ENCODE measurements at places on chromosomes 13 and 19. TPM values are rescaled to one million over a fixed set of nuclear protein-coding genes. Genes with fewer than 3 reads are reported as not detected.

GRCh38 chr19:23415561-23416191 is 20.4 kb upstream of the ZNF91 start:
- no peak for DNase-seq

GRCh38 chr19:35249848-35250711 is 1.3 kb downstream of the LSR start:
- DNase-seq = no peak

- no peak for DNase-seq
Observed at GRCh38 chr19:4152241-4152998, 1.0 kb upstream of the CREB3L3 start.

GRCh38 chr13:98535501-98536354 is 41.2 kb downstream of the STK24 start:
- DNase-seq = no peak

DNA sequence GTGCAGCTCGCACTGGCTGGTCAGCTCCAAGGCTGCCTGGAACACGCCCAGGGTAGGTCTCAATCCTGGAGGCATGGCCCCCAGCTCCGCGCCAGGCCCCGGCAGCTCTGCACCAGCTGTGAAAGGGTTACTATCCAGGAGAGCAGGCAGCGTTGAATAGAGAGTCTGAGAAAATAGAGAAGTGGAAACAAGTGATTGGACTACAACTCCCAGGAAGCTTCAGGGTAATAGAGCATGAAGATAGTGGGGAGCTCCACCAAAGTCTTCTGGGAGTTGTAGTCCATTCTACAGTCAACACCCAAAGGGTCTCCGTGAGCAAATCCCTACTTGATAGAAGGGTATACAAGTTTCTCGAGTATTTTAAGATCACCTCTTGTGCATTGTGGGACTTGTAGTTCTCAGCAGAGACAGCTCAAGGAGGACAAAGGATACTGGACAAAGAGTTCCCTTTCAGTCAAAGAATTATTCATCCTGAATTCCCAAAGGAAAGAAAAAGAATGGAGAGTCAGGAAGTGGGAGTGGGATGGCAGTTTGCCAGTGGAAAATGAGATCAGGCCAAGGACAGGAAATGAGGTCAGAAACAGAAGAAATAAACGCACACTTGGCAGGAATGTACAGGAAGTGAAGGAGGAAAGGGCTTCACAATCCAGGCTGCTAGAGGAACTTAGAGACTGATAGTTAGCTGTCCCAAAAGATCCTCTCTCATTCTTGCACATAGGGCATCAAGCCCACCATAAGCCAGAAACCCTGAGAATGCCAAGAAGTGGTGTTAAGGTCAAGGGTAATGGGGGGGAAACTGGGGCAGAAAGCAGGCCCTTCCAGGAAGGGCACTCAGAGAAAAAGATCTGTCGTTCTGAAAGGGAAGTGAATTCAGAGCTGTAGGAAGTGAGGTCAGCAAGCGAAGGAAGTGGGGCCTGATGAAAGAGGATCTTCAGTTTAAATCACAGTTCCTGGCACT is 5.5 kb upstream of the MAMSTR start:
- peak; percentile 61 for DNase-seq

DNA sequence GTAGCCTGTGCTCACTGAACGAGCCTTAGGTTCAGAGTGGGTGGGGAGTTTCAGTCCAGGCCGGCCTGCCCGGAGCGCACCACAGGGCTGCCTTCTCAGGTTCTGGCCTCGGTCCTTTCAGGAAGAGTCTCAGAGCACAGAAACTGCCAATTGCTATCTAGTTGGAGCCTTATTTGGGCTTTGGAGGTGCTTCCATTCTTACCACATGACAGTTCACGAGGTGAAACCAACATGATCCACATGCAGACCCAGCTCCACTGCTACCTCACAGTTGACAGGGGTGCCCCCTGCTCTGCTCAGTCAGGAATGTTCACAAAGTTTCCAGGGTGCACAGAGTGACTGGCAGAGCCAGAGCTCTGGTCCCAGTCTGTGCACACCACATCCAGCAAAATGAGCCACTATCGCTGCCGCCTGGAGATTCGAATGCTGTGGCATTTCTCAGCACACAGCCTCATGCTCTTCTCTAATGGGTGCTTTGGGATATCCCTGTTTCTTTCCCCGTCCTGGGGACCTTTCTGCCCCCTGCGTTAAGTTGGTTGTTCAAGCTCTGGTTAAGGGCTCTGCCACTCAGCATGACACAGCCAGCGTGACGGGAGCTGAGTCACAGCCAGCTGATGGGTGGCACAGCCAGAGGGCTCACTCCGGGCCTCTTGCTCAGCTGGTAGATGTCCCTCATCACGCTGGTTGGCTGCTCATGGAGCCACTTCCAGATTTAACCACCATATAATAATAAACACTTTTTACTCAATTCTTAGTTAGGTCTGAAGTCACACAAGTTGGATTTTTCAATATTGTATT is 7.5 kb upstream of the SACS start:
- no peak for DNase-seq

GRCh38 chr19:28296506-28296905 is 916.4 kb downstream of the UQCRFS1 start:
- DNase-seq = no peak

GRCh38 chr13:93462151-93462550 is 235.5 kb downstream of the GPC6 start:
- DNase-seq = no peak

DNA sequence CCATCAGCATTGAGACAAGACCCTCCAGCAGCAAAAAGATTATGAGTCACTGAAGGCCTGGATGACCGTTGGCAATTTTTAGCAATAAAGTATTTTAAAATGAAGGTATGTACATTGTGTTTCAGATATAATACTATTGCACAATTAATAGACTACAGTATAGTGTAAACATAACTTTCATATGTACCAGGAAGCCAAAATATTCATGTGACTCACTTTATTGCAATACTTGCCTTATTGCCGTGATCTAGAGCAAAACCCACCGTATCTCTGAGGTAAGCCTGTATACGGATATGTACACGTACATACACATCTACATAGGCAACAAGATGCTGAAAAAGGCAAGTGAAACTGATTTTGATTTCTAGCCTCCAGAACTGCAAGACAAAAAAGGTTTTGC is 103.3 kb downstream of the EDNRB start:
- no peak for DNase-seq

DNA sequence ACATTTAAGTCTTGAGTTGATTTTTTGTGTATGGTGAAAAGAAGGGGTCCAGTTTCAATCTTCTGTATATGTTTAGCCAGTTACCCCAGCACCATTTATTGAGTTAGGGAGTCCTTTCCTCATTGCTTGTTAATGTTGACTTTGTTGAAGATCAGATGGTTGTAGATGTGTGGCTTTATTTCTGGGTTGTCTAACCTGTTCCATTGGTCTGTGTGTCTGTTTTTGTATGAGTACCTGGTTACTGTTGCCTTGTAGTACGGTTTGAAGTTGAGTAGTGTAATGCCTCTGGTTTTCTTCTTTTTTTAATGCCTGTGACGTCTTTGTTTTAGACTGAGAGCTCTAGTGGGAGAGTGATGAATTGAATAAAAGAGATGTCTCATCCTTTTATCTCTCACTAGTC is 83.2 kb downstream of the NBEA start:
- no peak for DNase-seq

GRCh38 chr13:51067706-51068105 is 43.4 kb downstream of the C13orf42 start:
- DNase-seq = no peak

- no peak for DNase-seq
Observed at GRCh38 chr19:14559916-14560775, 11.7 kb downstream of the NDUFB7 start.

- no peak for DNase-seq
Observed at GRCh38 chr13:50401721-50402465, 386.6 kb downstream of the KCNRG start.

DNA sequence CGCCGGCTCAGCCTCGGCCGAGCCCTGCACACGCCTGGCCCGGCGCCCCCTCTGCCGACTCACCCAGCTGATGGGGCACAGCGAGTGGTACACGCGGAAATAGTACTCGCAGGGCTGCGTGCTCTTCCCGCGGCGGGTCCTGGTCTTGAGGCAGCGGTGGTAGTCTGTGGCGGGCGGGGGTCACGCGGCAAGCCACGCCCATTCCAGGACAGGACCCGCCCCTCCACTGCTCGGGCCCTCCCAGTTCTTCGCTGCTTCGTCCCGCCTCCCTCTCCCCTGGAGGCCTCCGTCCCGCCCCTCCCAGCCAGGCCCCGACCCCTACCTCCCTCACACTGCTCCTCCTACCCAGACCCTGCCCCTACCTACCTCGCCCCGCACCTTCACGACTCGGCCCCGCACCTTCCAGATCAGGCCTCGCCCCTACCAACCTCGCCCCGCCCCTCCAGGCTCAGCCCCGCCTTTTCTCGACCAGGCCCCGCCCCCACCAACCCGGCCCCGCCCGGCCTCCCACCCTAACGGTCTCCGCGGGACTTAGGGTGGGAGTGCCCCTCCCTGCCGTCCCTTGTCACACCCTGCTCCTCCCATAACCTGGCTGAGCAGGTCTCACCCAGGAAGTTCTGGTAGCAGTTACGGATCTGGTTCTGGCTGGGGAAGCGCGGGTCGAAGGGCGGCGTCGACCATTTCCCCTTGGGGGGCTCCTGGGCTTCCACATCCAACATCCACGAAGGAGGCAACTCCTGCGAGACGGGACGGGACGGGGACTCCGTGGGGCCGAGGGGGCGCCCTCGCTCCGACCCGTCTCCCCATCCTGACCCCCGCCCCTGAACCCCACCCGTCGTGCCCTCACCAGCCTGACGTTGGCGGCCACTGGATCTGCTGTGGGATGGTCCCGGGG is 469 bp downstream of the COX6B2 start:
- DNase-seq = peak; percentile 49

- no peak for DNase-seq
Observed at GRCh38 chr13:50892210-50892944, 17.2 kb upstream of the RNASEH2B start.

- no peak for DNase-seq
Observed at GRCh38 chr13:94140027-94140426, 339.5 kb downstream of the DCT start.

GRCh38 chr13:94322925-94323763 is 156.3 kb downstream of the DCT start:
- DNase-seq = no peak

DNA sequence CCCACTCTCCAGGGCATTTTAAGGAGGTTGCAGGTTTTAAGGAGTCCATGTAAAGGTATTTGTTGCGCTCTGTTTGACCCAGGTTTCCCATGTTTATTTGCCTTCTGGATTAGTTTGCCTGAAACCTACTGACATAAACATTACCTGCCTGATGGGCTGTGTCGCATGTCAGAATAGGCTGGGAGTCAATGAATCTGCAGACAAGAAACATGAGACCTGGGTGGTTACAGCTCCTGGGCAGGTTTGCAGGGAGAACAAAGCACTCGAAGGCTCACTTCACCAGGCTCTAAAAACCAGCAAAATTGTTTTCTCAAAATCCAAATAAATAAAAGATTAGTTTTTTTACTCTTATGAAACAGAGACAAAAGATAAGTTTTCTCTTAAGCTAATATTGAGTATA is 114.4 kb upstream of the SERTM1 start:
- no peak for DNase-seq

DNA sequence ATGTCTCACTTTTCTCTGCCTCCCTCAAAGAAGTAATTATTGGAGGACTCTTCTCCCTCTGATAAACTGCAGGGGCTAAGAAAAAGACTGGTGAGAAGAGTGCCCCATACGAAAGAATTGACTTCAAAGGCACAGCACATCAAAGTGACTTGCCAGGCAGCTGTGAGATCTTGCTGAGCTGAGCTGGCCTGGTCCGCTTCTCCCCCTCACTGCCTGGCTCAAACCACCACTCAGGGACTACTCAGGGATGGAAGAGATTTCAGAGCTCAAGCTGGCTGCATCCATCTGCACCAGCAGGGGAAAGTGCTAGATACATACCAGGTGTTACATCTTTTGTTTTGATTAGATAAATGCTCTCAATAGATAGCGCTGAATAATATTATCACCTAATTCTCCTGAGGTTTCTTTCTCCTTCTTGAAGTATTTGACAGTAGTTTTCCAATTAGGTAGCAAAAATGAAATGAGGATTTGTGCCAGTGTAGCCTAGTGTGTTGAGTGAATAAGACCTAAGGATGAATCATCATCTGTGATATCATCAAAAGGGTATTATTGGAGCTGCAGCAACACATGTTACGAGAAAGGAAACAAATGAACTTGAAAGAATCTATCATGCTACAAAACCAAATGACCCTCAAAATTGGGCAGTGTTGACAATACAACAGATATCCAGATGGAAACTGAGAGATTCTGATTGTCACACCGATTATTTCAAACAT is 379.8 kb downstream of the TBC1D4 start:
- DNase-seq = no peak

DNA sequence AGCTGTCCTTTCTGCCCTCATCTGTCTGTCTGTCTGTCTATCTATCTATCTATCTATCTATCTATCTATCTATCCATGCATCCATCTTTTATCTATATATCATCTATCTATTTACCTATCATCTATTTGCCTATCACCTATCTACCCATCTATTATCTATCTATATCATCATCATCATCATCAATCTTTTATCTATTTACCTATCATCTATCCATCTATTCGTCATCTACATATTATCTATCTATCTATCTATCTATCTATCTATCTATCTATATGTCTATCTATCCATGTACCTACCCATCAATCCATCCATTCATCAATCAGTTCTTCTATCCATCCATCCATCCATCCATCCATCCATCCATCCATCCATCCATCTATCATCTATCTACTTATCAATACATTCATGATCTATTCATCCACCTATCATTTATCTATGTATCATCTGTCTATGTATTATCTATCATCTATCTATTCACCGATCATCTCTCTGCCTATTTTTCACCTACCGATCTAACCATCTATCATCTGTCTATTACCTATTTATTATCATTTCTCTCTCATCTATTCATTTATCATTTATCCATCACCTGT is 49.2 kb upstream of the ADGRE1 start:
- DNase-seq = no peak

- no peak for DNase-seq
Observed at GRCh38 chr19:6738787-6739389, 592 bp upstream of the TRIP10 start.

DNA sequence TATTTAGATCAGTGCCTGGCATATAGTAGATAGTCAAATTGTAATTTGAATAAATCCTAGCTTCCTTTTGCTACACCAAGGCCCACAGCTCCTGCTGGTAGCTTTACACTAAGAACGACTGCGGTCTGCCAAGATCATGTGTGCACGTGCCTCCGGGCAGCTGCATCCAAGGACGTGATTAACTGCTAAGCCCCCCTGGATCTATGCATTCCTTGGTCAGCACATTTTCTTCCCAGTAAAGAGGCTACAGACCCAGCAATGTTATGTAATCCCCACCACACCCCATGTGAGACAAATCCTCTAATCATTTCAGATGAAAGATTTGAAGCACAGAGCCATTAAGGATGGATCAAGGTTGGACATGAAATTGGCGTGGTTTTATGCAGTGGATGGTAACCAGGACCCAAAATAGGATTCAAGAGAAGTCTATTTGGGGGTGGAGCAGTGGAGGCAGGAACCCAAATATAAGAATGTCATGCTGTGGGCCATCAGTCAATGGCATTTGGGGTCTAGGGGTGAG is 65.2 kb upstream of the PEG3 start:
- no peak for DNase-seq

The MUC16 gene
- not detected for total RNA-seq

The C1QTNF9B gene
- not detected for total RNA-seq

The FUT1 gene
- not detected for total RNA-seq

The WDR88 gene
- not detected for total RNA-seq

The KIR3DL2 gene
- 1.3 TPM for total RNA-seq

The DKKL1 gene
- total RNA-seq = not detected

The NUDT19 gene
- total RNA-seq = 17.0 TPM

The PSG1 gene
- not detected for total RNA-seq

The GSX1 gene
- total RNA-seq = not detected

The CNFN gene
- total RNA-seq = not detected

The EPSTI1 gene
- total RNA-seq = 8.4 TPM

The SMIM44 gene
- not detected for total RNA-seq

The GRK1 gene
- total RNA-seq = not detected

The CYP4F11 gene
- total RNA-seq = not detected

The CEACAM3 gene
- 0.42 TPM for total RNA-seq
